ENCODE measurements at places on chromosomes 7 and 10. TPM values are rescaled to one million over a fixed set of nuclear protein-coding genes. Genes with fewer than 3 reads are reported as not detected.

SFMBT2 gene
- 0.55 TPM for polyA plus RNA-seq

SH2D4B gene
- not detected for polyA plus RNA-seq

ASAH2 gene
- 0.20 TPM for polyA plus RNA-seq

CYP2C19 gene
- polyA plus RNA-seq, result 3.0 TPM

MYOZ1 gene
- 0.89 TPM for polyA plus RNA-seq

R3HCC1L gene
- 4.9 TPM for polyA plus RNA-seq

MKX gene
- polyA plus RNA-seq, result 0.39 TPM

SCART1 gene
- 0.90 TPM for polyA plus RNA-seq

CACNA2D1 gene
- 0.90 TPM for polyA plus RNA-seq

ECHS1 gene
- polyA plus RNA-seq, result 85.4 TPM

ZNF365 gene
- polyA plus RNA-seq, result 14.0 TPM

EN2 gene
- 0.01 TPM for polyA plus RNA-seq

ELOVL3 gene
- polyA plus RNA-seq, result not detected

SLC18A2 gene
- polyA plus RNA-seq, result 0.14 TPM

Data from esophagus (tissue), 2 donors.